Activated CD8-positive, alpha-beta memory T cell treated with anti-CD3 and anti-CD28 coated beads, Interleukin-2, amount 10 ng/mL, durations not matched to agents 7 days and 5 days (primary cell): ENCODE measurements at places on chromosomes 12 and 14.

GRCh38 chr12:131378176-131378842 is 332.6 kb upstream of the SFSWAP start:
- DNase-seq: peak; percentile 31

GRCh38 chr14:104557086-104557485 is 22.5 kb upstream of the C14orf180 start:
- no peak for DNase-seq

GRCh38 chr12:97293541-97293940 is 169.1 kb upstream of the RMST start:
- no peak for DNase-seq

GRCh38 chr14:105250986-105251385 is 2.7 kb downstream of the BTBD6 start:
- DNase-seq: no peak

- no peak for DNase-seq
Observed at GRCh38 chr14:46661728-46662127, 10.1 kb upstream of the RPL10L start.

DNA sequence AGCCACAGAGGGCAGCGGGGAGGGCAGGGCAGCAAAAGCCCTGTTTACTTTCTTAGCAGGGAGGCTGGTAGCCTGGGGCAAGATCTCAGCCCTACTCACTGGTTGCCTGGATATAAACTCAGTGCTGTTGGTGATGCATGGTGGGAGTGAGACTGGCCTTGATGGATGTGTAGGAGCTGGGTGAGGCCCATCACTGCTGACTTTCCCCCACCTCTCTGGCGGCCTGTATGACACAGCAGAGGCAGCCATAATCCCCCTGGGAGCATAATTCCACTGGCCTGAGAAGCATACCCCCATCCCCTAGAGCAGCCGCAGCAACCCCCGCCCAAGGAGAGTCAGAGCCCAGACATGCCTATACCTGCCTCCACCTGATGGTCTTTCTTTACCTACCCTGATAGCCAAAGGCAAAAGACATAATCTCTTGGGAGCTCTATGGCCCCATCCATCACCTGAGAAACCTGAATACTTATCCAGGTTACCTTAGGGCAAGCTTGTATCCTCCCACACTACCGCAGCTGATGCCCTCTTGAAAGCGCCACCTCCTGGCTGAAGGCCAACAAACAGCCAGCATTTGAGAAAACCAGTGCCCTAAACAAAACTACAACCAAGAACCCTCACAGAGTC is 59.3 kb downstream of the DNAI7 start:
- DNase-seq: no peak

DNA sequence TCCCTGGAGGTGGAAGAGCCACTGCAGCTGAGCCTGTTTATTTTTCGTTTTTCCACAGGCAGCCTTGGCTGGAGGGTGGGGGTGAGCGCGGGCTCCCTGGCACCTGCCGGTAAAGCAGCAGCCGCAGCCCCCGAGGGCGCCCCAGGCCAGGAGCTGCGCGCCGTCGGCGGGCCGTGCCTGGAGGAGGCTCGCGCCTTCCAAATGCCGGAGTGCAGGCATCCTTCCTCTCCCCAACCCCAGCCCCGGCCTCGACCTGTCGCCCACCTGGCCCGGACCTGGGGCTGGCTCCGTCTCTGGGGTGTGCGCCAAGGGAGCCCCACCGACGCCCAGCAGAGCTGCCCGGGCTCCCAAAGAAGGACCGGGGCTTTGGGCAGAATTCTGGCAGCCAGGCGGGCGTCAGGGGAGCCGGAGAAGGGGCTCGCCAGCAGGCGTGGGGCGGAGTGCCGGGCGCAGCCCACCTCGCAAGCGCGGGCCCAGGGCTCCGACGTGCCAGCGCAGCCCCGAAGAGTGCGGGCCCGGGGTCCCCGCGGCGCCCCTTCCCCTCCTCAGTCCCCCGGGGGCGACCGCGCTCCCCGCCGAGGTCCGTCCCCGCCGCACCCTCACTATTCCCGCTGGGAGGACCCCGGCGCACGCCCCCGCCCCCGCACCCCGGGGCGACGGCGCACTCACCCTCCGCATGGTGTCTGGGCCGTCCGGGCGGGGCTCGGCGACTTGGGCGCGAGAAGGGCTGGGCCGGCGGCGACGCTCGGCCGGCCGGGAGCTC is 130.3 kb downstream of the NDUFA12 start:
- no peak for DNase-seq

DNA sequence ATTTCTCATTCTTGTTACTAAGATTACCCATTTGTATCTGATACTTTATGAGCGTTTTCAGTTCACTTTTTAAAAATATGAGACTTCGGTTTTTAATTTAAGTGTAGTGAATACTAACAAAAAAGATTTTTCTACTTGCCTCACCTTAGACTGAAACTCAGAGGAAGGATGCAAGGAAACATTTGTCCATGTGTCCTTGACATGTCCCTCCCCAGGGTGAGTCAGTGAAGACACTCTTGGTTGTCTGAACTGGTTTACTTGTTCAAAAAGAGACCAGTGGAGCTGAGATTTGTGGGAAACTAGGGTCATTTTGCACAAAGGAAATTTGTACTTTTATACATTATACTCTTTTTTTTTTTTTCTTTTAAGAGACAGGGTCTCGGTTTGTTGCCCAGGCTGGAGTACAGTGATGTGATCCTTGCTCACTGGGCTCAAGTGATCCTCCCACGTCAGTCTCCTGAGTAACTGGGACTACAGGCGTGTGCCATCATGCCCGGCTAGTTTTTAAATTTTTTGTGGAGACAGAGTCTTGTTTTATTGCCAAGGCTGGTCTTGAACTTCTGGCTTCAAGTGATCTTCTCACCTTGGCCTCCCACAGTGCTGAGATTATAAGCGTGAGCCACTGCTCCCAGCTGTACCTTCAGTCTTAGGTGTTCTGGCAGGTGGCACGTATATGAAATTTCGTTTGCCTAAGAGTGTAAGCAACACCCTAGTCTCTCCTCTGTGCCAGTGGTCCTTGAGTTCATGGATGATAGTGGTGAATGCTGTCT is 56.7 kb downstream of the PPFIBP1 start:
- DNase-seq: no peak

DNA sequence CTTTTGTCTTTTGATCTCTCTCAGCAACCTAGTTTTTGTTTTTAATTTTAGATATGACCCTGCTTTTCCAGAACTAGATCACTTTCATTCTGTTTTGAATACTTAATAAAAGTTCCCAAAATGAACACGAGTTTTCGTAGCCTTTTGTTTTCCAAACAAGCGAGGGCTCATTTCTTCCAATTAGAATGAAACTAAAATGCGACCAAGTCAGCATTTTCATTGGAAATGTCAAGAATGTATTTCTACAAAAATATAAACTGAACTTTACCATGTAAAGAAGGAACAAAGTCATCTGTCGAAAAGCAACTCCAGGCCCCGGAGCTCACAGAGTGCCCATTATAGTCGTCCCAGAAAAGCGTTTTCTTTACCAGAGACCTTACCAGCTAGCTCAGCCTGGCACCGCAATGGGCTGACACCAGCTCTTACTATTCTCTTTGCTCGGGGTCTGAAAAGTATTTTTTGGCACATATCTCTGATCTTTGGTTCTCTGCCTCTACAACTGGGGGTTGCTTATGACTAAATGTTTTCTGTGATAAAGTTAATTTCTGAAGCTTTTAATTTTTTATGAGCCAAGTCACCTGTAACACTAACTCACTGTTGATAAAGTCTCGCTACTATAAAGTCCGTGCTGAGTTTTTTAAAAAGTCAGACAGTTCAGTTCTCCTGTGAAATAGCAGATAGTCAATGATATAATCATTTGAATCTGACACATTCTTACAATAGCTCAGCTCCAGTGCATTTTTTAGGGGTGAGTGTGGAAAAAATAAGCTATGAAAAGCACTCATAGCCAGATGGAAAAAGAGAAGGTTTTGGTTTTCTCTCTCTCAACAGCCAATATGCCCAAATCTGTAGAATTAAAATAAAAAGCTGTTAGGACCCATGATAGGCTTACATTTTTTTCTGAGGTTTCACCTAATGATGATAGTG is 43.4 kb downstream of the SAMD4A start:
- DNase-seq: no peak

GRCh38 chr12:90631591-90632212 is 323.3 kb downstream of the CCER1 start:
- DNase-seq: no peak

GRCh38 chr14:25753130-25753529 is 703.2 kb upstream of the STXBP6 start:
- no peak for DNase-seq

GRCh38 chr12:31117203-31118011 is 43.7 kb downstream of the DDX11 start:
- DNase-seq: peak; percentile 76

DNA sequence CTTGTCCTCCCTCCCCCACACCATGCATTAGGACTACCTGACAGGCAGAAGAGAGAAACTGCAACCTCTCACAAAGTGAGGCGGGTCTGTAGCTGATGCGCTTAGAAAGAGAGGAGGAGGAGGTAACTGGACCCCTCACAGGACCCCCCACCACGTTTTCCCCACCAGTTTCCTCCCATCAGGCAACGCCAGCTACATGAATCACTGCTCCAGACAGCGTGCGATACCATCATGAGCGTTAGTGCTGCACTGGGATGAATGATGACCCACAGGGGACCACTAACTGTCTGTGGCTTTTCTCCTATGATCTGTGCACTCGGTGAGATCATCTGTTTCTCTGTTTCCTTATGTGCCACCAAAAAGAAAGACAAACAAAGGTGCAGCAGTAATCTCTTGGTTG is 77.7 kb downstream of the KCNK10 start:
- DNase-seq: no peak

GRCh38 chr12:89521364-89522223 is 3.0 kb downstream of the GALNT4 start:
- DNase-seq: no peak

GRCh38 chr12:3145033-3145432 is 67.9 kb downstream of the TSPAN9 start:
- no peak for DNase-seq

GRCh38 chr12:54374562-54375258 is 9.8 kb downstream of the ZNF385A start:
- no peak for DNase-seq

DNA sequence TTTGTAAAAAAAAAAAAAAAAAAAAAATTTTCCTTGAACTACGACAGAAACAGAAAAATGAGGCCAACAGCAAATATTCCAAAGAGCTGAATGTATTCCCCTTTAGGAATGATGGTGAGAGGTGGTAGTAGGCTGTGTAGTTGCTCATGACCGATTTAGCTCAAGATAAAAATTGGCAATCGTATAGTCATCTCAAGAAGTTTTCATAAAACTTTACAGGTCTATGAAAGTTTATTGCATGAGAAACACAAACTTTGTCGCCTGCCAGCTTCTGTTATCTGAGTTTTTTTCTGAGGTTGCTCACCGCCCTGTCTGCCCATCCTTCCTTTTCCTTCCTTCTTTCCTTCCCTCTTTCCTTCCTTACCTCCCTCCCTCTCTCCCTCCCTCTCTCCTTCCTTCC is 605.5 kb downstream of the BCL11B start:
- DNase-seq: no peak

DNA sequence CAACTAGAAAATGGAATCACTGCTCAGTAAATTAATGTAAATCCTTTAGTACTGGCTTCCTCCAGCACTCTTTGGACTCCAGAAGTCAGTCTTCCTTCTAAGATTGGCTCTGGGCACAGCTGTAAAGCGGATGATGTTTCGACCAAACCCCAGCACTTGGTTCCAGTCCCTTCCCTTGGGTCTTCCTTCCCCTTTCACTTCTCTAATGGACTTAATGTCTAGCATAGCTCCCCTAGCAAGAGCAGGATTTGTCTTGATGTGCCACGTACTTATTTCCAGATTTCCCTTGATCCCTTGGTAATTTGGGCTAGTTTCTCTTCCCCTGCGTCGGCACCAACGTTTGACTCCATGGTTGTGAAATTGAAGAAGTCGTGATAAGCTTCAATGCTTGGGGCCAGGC is 28.3 kb downstream of the C12orf75 start:
- DNase-seq: no peak

GRCh38 chr14:24605435-24606190 is 3.9 kb downstream of the GZMH start:
- DNase-seq: peak; percentile 87

GRCh38 chr12:128268379-128268995 is 1.5 kb downstream of the TMEM132C start:
- DNase-seq: no peak

GRCh38 chr12:27614866-27615265 is 81.4 kb upstream of the REP15 start:
- DNase-seq: no peak
